ENCODE measurements at places on chromosomes 5 and 9.
A peak's percentile ranks its signal among the peaks of the same experiment; 100 is the strongest.

- DNase-seq: no peak
These were observed 21.9 kb upstream of the CFAP95 start for GRCh38 chr9:69798744-69799143.

- DNase-seq: no peak
These were observed 16.9 kb downstream of the UBTD2 start for GRCh38 chr5:172266676-172267092.

GRCh38 chr5:173498739-173499470, 117.5 kb downstream of the BOD1 start:
- DNase-seq: peak; percentile 43

DNA sequence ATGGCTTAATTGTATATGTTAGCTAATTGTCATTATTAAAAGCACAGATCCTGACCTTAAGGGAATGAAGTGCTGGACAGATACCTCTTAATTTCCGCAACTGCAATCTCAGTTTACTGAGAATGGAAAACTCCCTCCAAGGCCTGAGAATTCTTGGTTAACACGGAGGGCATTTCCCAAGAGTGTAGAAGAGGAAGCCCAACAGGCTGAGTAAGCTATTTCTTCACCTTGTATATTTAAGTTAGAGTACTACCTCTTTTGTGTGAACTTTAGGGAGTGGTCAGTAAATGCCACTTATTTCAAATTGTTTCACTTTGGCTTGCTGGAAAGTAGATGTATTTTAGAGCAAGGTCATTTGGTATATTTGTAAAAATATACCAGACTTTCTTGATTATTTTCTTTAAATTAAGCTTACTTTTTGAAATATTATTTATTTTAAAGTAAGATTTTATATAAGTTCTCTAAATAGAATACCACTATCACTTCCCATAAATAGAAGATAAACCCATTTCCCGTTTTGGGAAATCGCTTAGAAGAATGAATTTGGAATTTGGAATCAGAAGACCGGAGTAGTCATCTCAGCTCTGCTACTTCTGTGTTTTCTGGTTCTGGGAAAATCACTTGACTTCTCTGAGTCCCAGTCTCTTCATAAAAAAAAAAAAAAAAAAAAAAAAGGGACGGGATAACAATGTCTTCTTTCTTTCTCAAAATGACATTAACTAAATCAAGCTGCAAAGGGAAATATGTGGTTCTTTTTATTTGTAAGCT, 26.0 kb upstream of the C9orf72 start:
- no peak for DNase-seq

GRCh38 chr9:10903969-10904368, 291.2 kb upstream of the PTPRD start:
- no peak for DNase-seq

DNA sequence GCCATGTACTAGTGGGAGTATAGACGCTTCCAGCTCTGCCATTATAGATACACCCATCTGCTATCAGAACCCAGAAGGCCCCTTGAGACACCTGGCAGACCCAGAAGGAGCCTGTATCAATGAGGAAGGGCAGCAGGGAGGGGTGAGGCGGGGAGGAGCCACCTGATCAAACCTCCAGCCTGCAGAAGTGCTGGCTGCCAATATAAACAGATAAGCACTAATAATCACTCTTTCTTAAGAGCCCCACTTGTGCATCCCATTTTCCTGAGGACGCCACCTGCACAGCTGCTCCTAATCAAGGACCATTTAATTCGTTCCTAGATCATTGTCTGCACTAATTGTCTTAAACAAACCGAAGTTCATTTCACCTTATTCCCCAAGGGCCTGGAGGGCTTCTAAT, 75.0 kb upstream of the NEK6 start:
- no peak for DNase-seq

GRCh38 chr5:111262153-111262552, 38.0 kb downstream of the CAMK4 start:
- no peak for DNase-seq

DNA sequence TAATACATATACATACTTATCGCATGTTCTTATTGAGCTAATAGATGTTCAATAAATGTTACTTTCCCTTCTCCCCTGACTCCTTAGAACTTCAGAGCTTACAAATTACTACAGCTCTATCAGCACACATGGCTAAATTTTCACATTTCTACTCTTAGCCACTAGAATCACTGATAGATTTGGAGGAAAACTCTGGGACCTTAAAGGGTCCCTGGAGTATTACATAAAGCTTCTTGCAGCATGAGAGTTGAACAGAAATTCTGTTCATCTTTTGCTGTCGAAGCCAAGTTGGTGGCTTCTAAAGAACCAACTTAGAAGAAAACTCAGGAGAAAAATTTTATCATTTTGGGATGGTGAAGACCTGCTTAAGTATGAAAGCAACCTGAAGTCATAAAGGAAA, 15.5 kb downstream of the B4GALT1 start:
- DNase-seq: no peak

GRCh38 chr5:2856206-2856605, 104.7 kb upstream of the IRX2 start:
- DNase-seq: no peak

GRCh38 chr9:18071651-18072060, 402.3 kb upstream of the ADAMTSL1 start:
- no peak for DNase-seq

DNA sequence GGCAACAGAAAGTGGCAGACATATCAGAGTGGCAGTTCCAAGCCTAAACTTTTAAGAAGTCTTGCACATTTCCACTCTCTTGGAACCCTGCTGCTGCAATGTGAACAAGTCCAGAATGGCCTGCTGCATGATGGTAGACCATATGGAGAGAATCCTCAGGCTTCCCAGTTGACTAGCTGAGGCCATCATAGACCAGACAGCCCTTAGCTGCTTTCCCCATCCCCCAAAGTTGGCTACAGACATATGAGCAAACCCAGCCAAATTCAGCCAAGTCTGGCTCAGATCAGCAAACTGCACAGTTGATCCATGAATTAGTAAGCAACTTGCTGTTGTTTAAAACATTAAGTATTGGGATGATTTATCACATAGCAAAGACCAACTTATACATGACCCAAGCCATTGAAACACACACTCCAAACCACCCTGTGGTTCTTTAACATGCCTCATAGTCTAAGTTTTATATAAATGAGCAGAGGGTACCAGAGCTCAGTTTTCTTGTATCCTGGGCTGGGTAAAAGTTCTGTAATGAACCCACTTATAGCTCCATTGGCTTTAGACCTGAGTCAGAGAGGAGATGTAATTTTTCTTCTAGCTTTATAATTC, 19.9 kb downstream of the PPP3R2 start:
- DNase-seq: no peak

- DNase-seq: peak; percentile 68
These were observed 1.3 kb downstream of the CD72 start for GRCh38 chr9:35616681-35617459.

DNA sequence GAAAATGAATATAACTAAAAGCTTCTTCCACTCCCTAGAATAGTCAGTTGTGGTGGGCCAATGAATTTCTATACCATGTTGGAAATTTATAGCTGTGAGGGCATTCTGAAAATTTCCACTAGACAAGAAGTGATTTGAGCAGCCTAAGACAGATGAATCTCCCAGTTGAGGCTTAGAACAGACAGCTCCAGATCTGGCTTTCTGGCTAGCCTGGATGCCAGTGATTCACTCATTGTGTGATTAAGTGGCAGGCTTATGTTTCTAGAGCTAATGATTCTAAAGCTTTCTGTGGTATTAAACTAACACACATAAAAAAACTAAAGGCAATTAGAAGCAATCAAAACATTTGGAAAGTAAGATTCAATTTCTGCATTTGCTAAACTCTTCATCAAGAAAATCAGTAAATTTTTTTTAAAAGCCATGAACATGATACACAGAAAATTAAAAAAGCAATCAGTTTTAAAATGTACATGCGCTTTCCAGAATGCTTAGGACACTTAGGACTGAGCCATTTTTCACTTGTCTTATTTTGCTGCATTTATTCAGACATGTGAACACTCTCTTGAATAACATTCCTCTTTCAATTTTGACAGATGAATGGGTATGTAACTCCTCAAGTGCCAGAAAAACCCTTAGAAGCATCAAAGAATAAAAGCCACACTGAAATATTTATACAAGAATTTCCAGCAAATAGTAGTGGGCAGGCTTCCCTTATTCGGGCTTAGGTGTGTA, 100.5 kb upstream of the GNAQ start:
- no peak for DNase-seq

DNA sequence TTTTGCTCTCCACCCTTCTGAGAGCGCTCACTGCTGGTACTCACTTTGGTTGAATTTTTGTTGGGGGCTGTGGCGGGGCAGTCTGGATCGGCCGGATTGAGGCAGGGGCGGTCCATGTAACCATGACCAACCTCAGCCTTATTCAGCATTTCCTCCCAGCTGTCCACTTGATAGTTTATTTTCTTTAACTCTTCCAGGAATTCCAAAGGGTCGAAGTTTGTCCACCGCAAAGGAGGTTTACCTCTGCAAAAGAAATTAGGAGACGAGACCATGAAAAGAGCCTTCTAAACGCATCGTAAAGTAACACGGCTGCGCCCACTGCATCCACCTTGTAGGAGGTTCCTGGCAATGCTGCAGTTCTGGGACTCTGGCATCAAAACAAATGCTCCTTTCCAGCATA, 36.4 kb downstream of the PTCH1 start:
- DNase-seq: no peak

GRCh38 chr9:130791303-130791894, 43.7 kb upstream of the ABL1 start:
- DNase-seq: no peak

DNA sequence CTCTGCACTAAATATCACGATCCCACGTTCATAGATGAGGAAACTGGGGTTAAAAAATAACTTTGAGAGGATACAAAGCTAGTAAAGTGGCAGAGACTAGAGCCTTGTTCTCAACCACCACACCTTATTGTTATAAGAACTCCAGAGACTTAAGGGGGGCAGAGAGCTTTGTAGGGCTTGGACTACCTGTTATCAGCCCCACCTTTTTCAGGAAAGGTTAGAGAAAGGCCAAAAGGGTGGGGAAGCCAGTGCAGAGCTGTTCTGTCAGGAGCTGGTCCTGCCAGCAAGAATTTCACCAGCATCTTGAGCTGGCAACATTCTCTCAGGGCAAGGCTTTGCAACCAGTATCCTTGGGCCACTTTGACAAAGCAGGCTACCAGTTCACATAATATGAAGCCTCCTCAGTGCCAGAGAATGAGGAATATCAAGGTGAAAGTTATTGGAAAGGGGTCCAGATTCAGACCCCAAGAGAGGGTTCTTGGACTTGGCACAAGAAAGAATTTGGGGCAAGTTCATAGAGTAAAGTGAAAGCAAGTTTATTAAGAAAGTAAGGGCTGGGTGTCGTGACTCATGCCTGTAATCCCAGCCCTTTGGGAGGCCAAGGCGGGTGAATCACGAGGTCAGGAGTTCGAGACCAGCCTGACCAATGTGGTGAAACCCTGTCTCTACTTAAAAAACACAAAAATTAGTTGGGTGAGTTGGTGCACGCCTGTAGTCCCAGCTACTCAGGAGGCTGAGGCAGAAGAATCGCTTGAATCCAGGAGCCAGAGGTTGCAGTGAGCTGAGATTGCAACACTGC, 66.2 kb upstream of the CLINT1 start:
- DNase-seq: no peak

All from ecto neural progenitor cell (in vitro differentiated cells).